ENCODE measurements at places on chromosomes 13 and 19. TPM values are rescaled to one million over a fixed set of nuclear protein-coding genes. Genes with fewer than 3 reads are reported as not detected.

Gene SPIB
- polyA plus RNA-seq, result 0.21 TPM

Gene AMH
- polyA plus RNA-seq, result not detected

- no peak for DNase-seq
Observed at GRCh38 chr19:50003254-50003788, 21.9 kb downstream of the VRK3 start.

GRCh38 chr13:51607165-51607564, 22.9 kb downstream of the WDFY2 start:
- no peak for DNase-seq

- DNase-seq, result no peak
Observed at GRCh38 chr13:71605744-71606143, 261.3 kb downstream of the DACH1 start.

GRCh38 chr13:41315443-41316047, 4.5 kb downstream of the NAA16 start:
- no peak for DNase-seq

DNA sequence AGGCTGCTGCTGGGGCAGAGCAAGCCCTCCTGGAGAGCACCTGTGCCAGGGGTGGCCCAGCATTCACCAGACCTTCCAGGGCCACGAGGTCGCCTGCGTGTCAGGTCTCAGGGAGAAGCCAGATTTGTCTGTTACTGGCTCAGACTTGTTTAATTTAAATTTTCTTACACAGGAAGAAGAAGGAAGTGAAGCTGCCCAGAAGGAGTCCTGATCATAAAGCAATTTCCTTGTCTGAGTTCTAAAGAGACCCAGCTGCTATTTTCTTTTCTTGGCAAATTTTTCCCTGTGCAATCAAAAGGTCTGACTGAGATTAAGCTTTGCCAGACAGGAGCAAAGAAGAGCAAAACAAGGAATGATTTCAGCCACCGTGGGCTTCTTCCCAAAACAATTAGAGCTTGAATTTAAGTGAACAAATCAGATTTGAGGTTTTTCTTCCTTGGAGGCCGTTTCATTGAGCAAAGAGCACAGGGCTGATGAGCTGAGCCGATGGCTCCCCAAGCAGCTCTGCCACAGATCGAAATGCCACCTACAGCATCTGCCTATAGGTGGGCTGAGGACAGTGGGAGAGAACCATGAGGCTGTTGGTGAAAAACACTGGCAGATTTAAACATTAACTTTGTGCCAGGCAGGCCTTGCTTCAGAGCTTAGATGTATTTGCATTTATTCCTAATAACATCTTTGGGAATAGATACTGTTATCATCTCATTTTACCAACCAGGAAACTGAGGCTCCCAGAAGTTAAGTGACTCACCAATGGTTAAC, 40.1 kb downstream of the HSPH1 start:
- no peak for DNase-seq

GRCh38 chr19:31315652-31316051, 33.6 kb downstream of the TSHZ3 start:
- no peak for DNase-seq

- DNase-seq, result no peak
Observed at GRCh38 chr19:46634656-46635218, 1.3 kb downstream of the GNG8 start.

Gene ZNF564
- polyA plus RNA-seq, result 3.3 TPM

Gene C1QTNF9
- polyA plus RNA-seq, result 0.19 TPM

DNA sequence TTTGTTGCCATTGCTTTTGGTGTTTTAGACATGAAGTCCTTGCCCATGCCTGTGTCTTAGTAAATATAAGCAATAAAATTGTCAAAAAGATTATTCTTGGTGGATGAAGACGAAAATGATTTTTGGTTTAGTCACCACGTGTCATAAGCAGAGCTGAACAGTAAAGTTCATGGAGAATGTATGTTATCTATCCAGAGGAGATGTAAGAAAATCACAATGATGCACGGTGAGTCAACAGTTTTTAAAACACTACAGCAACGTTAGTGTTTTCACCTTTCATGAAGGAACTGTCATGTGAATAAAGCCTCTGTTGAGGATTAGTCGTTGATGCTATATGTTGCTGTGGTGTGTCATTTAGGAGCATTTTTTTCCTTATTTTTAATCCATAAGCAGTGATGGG, 137.6 kb downstream of the GPC6 start:
- no peak for DNase-seq

DNA sequence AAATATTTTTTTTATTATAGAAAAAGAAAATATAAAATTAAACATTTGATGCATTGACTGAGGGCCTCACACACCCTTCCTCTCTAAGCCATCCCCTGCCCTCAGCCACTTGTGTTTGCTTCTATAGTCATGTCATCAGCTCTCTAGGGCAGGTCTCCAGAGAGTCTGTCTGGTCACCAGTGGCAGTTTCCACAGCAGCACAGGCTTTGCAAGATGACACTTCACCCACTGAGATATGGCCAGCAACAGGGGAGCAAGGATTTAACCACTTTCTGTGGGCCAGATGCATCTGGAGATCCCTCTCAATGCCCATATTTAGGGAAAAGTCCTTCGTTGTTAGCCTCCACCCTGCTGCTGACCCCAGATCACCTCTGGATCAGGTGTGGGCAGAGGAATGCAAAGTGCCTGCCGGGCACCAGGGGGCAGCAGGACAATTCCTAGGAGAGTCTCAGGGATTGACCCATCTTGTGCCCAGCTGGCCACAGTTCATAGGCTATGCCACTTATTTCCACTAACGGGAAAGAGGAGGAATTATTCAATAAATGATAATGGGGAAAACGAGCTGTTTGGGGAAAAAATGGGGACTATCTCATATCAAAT, 4.8 kb downstream of the ABCC4 start:
- peak; percentile 75 for DNase-seq

Data from liver (tissue), 10 donors.